ENCODE measurements at places on chromosomes 6 and 20.

DNA sequence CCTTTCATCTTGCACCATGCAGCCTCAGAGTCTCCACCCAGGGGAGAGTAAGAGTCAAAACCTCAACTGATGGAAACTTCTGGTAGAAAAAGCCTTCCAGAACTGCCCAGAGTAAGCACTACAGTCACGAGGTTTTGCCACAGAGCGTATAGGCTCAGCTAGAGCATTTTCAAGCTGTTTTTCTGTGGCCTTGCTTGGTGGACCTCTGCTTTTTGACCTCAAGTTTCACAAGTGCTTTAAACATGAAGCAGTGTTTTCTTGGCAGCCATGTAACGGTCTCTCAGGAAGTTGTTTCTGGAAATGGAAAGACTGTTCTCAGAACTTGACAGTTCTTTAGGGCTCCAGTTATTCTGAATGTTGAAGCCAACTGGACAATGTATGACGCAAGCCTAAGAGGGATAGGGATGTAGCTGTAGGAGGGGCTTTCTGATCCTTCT lies 146.5 kb downstream of the ZDHHC14 start:
- DNase-seq = no peak

GRCh38 chr6:117870486-117871242 lies 36.4 kb upstream of the SLC35F1 start:
- no peak for DNase-seq

DNA sequence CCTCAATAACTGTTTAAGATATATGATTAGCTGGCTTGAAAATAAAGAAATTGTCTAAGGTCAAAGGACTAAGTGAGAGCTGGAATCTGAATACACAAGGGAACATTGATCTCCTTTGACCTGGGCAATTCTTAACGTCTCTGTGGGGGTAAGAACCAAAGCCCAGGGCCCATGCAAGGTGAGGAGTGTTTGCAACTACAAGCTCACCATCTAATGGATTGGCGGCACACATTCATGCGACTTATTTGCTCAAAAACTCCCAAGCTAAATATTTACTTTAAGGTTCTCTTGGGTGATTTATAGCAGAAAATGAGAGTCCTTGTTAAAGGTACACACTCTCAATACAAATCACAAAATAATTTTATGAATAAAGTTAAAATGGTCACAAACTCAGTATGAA lies 392.0 kb upstream of the FLRT3 start:
- DNase-seq = no peak

GRCh38 chr6:133707456-133707855 lies 181.5 kb upstream of the TCF21 start:
- no peak for DNase-seq

DNA sequence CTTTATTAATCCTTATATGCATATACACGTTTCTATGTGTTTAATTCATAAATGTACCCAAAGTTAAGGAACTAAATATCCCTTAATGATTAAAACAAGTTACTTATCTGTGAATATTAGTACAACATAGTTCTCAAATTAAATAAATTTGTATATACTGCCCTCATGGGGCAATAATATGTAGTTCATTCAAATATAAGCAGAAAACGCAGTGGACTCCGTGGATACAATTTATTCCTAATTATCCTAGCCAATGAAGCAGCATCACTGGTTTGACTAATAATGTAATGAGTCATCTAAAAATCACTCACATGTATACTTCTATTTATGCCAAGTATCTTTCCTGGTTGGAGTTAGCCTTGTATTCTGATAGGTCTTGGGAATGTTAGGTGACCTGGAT lies 111.6 kb downstream of the TBC1D32 start:
- DNase-seq = no peak

GRCh38 chr6:52576054-52576391 lies 837 bp downstream of the TRAM2 start:
- DNase-seq = no peak

- no peak for DNase-seq
Measured at GRCh38 chr6:34514112-34514511, 42.0 kb downstream of the SPDEF start.

DNA sequence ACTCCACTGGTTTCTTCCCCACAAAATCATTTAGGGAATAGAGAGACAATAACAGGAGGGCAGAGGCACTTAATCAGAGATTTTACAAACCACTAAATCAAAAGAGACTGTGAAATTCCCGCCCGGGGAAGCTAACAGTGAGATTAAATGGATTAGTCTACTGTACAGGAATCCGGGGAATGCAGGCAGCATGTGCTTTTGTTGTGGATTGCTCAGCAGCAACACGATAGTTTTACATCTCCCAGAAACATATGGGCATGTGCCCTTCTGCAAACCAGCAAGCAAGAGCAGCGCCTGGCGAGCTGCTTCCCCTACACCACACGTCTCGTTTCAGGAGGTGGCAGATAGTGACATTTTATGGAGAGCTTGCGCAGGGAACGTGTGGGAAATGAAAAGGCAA lies 382.3 kb downstream of the CD83 start:
- DNase-seq = no peak

- DNase-seq = no peak
Measured at GRCh38 chr20:37565134-37565811, 37.6 kb upstream of the BLCAP start.

DNA sequence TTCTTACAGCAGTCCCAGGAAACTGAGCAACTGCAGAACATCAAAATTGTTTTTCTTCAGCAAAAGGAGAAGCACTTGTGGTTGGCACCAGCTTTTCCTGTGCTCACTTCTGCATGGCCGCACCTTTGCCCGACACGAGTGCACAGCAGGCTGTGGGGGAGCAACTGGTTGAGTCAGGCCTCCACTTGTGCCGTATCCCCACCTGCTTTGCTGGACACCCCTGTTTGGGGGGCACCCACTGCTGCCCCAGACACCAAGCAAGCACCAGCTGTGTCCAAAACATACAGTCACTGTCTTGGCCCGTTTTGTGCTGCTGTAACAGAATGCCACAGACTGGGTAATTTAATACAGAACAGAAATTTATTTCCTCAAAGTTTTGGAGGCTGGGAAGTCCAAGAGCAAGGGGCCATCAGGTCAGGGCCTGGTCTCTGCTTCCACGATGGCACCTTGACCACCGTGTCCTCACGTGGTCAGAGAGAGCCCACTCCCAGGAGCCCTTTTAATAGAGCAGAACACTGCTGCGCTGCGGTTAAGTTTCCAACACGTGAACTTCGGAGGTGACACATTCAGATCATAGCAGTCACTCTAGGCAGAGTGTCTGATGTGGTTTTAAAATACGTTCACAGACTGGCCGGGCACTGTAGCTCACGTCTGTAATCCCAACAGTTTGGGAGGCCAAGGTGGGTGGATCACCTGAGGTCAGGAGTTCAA lies 8.7 kb upstream of the GMEB2 start:
- no peak for DNase-seq

- DNase-seq = no peak
Measured at GRCh38 chr20:33022694-33023438, 8.6 kb upstream of the BPIFB6 start.

GRCh38 chr6:114862819-114863218 lies 520.0 kb upstream of the HS3ST5 start:
- no peak for DNase-seq

- no peak for DNase-seq
Measured at GRCh38 chr6:41917528-41917927, 3.4 kb downstream of the MED20 start.

DNA sequence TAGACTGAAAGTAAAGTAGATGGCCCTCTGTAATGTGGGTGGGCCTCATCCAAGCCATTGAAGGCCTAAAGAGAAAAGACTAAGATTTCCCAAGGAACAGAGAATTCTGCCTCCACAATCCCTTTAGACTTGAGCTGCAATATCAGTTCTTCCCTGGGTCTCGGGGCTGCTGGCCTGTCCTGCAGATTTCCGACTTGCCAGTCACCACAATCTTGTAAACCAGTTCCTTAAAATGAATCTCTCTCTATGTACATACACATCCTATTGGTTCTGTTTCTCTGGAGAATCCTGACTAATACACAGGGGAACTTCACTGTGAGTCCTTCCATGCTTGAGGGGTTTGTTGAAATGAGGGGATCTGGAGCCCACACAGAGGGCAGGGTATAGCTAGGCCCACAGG lies 12.9 kb downstream of the CCDC170 start:
- no peak for DNase-seq

DNA sequence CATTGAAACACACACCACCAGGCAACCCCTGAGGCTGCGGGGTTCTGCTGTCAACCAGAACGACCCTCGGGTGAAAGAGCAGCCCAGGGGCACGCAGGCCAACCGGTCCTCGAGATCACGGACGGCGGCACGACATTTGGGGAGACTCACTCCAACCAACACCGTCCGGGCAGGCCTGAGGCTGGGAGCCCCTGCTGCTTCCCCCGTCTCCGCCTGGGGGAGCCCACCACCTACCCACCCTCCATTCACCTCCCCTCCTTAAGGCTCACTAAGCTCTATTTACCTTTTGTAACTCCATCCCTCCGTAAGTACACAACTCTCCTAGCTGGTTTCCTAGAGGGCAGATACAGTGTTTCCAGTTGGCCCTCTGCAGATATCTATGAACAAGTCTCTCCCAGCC lies 971.3 kb upstream of the DEFB115 start:
- no peak for DNase-seq

DNA sequence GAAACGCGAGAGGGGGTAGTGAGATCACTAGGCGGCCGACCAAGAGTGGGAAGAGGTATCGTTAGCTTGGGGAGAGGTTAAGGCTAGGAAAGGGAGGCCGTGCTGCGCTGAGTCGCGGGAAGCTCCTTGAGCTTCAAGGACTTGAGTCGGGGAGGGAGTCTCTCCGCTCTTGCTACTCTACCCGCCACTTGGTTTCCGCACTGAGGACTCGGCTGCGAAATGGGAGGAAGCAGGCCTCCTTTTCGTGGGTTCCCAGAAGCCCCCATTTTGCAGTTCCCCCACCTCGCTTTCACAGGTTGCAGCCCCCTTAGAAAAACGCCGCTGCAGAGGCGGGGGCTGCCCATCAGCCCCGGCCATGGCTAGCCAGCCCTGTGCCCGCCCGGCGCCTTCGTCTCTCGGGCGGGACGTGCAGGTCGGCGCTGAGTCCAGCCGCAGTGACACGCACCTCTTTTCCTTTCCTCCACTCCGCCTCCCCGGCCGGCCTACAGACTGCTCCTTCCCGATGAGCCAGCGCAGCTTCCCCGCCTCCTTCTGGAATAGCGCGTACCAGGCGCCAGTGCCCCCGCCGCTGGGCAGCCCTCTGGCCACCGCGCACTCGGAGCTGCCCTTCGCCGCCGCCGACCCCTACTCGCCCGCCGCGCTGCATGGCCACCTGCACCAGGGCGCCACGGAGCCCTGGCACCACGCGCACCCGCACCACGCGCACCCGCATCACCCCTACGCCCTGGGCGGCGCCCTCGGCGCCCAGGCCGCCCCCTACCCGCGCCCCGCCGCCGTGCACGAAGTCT lies 4.9 kb downstream of the VGLL2 start:
- DNase-seq = no peak

DNA sequence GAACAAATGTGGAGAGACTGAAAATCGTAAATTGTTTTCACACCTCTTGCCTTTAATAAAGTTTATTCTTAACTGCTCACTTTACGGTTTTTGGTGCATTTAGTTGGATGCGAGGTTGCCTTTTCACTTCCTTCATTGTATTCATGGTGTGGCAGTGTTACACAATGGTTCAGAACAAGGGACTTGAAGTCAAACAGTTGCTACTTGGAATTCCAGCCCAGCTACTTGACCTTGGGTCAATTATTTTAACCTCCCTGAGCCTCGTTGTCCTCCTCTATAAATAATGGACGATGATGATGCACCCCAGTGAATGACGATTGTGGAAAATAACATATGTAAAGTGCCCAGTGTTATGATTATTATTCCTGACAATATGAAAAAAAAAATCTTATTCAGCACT lies 72.3 kb downstream of the CARMIL1 start:
- no peak for DNase-seq

DNA sequence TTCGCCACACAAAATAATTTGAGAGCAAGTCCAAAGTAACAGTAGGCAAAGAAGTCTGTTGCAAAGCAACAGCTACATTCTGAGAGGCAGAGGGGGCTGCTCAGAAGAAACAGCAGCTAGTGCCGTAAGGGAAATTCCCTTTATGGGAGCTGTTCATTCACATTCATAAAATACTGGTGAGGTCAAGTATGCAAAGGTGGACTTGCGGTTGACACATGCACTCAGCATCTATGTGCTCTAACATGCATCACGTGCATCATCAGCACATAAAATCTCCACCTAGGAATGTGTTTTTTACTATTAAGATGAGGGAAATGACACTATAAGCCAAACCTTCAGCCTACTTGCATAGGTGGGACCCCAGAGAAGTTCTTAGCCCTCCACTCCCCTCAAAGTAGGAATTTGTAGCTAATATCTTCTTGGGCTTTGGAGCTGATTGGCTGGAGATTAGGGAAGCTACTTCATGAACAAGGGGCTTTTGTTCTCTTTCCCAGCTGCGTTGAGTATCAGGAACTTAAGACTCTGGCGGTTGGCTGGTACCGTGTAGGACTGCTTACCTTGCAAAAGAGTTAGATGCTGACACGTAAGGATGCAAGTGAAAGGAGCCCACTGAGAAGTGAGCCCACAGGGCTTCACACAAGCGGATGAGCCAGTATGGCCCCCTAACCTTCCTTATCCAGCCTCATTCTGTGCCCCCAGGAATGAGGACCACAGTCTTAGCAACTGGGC lies 12.4 kb downstream of the CST3 start:
- no peak for DNase-seq

DNA sequence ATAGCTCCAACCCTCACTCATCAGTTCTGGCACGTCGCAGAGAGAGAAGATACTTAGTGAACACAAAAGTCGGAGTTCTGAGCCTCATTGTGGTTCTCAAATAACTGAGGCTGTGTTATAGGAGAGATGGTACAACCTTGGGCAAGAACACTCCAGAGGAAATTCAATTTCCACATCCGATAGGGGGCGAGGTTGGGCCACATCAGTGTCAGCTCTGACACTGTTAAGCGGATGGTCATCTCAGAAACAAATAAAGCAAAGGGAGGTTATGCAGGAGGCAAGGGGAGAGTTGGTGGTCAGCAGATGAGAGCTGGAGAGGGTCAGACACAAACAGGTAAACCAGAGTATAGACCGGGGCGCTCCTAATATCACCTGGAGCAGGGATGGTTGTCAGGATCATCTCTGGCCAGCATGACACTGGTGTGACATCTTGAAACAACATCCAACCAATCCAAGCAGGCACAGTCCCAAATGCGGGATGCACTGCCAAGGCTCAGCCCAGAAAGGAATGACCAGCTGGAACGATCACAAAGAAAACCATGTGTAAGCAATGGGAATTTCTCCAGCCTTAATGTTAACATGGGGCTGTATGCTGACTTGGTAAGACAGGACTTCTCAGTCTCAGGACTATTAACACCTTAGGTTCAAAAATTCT lies 331.8 kb downstream of the HACE1 start:
- no peak for DNase-seq

DNA sequence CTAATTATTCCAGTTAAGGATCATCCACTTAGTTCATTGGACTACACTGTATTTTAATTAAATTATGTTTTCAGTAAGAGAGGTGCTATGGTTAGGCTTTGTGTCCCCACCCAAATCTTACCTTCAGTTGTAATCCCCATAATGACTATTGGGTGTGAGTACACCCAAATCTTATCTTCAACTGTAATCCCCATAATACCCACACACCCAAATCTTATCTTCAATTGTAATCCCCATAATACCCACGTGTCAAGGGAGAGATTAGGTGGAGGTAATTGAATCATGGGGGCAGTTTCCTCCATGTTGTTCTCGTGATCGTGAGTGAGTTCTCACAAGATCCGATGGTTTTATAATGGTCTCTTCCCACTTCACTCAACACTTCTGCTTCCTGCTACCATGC lies 208.0 kb upstream of the PHACTR1 start:
- no peak for DNase-seq

Data from NCI-H2081 treated with DMSO at 0.1 percent for 48 hours (cell line).